Type B pancreatic cell (in vitro differentiated cells): ENCODE measurements at places on chromosomes 7 and 10.

DNA sequence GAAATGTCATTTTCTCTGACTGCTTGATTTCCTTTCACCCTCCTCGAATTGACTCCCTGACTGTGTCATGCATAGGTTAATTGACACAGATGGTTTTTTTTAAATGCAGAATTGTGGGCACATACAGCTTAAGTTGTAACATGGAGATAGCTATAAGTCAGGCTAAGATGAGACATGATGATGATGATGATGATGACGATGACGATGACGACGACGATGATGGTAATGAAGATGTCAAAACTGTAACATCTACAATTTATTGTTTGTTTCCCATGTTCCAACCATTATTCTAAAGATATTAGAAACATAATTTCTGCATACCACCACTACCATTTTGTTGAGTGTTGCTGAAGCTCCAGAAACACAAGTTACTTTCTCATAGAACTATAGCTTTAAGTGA lies 1232.8 kb downstream of the XPNPEP1 start:
- no peak for DNase-seq

DNA sequence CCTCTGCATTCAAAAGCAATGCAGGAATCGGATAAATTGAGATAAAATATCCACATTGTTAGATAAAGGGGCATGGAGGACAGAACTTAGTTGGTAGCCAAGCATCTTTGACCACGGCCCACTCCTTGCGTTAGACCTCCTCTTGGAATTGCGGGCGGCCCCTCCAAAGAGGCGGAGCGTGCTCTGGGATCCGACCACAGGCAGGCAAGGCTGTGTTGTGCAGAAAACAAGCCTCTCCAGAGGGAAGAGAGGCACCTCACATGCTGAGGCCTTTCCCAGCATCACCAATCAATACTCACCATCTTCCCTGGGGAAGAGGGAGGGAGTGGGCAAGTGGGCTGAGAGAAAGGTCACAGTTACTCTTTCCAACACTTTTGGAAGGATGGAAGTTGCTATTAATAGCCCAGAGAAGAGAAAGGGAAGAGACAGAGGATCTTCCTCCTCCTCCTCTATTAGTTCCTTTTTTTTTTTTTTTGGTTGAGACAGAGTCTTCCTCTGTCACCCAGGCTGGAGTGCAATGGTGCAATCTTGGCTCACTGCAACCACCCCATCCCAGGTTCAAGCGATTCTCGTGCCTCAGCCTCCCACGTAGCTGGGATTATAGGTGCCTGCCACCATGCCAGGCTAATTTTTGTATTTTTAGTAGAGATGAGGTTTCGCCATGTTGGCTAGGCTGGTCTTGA lies 49.7 kb upstream of the NRF1 start:
- no peak for DNase-seq

DNA sequence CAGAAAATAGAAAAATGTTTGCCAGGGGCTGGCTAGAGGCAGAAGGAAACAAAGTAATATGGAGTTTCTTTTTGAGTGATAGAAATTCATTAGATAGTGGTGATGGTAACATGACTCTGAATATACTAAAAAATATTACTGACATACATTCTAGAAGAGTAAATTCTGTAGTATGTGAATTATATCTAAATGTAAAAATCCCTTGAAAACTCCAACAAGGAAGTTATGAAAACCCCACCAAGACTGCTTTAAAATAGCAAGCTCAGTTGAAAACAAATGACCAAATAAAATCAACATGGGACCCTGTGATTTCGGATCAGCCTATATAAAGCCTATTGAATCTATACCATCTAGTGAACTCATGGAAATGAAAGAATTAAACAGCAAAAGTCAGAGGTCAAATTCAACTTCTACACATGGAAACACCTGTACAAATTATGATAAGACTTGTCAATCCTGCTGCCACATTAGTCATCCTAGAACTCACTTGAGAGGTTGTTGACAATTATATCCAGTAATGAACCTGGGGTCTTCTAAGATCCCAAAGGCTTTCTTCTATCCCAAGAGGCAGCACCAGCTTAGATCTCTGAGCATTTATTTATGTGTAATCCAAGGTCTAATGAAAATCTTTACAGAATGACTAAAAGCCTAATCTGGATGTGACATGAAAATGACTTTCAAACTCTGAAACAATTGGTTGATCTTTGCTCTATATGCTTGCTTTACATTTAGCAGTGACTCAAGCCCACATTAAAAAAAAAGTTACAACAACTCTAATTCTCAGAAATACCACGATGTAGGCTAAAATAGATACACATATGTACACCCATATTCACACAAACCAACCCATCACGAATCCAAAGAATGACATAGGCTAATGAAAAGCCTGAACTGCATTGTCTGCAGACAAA lies 59.3 kb downstream of the OSBPL3 start:
- DNase-seq: no peak

DNA sequence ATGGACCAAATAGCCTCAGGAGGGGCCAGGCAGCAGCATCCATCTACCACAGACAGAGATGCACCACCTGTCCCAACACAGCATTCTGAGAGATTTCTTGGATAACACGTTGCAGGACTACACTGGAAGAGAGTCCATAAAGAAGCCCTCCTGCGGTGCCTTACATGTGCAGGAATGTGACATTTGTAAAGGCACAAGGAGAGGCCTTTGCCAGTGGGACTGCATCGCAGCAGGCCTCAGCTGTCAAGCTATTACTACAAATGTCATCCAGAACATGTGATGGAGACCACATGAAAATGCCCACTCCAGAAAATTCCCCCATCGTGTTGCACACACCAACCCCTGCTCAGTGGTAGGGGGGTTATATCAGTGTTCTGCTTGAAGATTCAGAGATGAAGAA lies 77.4 kb downstream of the ATXN7L1 start:
- DNase-seq: no peak

GRCh38 chr7:223118-223800 lies 30.9 kb downstream of the FAM20C start:
- no peak for DNase-seq

- no peak for DNase-seq
These were observed 20.3 kb downstream of the PARD3 start for GRCh38 chr10:34794835-34795234.

DNA sequence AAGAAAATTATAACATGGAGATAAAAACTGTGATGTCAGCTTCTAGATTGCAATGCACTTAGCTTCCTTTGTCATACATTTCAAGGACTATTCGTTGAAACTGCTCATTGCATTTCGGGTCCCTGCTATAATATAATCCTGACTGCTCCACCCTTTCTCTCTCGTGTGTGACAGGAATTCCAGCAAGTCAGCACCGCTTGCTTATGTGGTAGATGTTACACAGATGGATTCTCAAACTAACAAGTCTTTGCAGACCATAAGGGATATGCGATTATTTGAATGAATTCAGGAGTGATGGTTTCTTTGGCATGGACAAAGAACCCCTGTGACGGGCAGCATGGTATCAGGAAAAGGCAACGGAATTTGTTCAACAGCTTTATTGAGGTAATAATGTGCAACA lies 184.0 kb downstream of the GRID1 start:
- DNase-seq: no peak

DNA sequence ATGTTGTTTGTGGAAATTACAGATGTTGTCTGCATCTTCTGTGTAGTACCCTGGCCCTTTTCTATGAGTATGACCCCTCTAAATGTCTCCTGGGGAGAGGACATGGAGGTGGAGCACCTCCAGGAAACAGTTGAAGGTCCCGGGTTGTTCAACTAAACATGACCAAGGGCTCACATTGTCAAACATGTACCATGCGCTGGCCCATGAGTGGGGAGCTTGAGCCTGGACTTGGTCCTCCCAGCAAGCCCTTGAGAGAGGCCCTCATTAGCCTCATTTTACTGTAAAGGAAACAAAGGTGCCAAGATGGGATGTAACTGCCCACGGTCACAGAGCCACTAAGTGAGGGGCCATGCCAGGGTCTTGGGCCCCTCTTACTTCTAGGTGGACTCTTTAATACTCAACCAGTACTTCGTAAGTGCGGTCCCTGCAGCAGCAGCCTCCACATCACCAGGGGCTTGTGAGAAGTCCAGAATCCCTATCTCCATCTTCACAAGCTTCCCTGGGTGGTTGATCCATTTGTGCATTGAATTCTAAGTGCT lies 31.2 kb downstream of the C10orf71 start:
- peak; percentile 24 for DNase-seq

- no peak for DNase-seq
These were observed 157.6 kb downstream of the ATRNL1 start for GRCh38 chr10:115250784-115251183.

- no peak for DNase-seq
These were observed 178.1 kb downstream of the PTEN start for GRCh38 chr10:88041243-88042159.

- no peak for DNase-seq
These were observed 96.9 kb downstream of the NSUN6 start for GRCh38 chr10:18554479-18554878.

DNA sequence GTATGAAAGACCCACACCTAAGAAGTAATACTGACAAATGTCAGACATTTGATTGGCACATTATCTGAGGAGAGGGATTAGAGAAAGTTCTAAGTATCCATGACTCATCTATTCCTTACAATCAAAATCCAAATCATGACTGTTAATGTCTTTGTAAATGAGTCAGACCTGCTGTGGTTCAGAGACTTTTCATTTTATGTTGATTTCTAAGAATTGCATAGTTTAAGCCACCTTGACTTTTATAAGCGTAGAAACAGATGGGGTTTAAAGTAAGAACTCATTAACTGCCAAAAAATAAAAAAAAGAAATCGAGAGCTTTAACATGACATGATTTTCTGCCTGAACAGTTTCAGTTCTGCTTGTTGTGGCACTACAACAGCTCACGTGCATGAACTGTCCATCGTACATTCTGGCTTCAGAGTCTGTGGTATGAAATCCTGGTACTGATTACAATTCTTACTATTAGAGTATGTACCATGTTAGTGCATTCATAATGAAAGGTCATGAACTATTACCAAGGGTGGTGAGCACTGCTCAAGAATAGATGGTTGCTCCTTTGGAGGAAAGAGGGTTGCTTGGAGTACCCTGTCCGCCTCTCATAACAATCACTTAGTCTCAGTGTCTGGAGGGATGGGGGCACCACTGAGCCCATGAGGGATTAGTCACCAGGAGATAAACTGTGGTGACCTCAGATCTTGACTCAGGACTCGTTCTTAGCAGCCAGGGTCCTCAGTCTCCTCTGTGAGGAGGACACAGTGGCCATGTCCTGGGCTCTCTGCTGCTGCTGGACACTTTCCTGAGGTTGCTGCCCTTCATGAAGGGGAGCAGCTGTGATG lies 42.2 kb downstream of the ACSM6 start:
- DNase-seq: no peak
